AG10803 (cell line): ENCODE measurements at places on chromosomes 5 and 9.

DNA sequence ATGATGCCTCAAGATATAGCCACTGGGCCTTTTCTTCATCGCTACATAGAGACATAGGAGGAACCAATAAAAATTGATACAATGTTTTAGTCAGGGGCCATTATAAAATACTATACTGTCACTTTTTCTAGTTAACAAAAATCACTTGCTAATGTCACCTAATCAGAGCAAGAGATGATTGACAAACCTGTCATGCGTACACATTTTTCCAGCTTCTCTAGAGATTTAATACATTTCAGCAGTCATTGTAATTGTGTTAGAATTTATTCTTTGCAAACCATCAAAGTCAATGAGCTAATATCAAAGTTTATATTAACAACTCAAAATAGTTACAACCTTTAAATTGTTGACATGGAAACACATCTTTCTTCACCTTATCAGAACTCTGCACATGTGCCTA is 513.6 kb upstream of the SEMA6A start:
- no peak for DNase-seq

DNA sequence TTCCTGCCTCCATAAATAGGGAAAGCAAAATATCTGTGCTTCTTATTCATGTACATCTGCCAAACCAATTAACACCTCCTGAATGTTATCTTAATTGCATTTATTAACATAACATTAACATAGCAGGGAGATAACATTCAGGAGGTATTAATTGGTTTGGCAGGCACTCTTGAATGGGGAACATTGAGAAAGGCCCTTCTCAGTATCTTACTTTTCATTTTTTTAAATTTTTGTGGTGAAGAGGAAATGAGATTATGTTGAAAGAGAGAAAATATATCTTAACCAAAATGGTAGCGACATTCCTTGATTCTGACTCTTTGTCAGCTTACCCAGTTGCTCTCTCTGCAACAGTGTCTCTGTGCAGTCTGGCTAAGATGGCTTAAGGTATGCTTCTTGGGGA is 100.4 kb upstream of the TLE1 start:
- DNase-seq: peak; percentile 73

- DNase-seq: no peak
Observed at GRCh38 chr9:113547501-113547900, 84.0 kb downstream of the RGS3 start.

DNA sequence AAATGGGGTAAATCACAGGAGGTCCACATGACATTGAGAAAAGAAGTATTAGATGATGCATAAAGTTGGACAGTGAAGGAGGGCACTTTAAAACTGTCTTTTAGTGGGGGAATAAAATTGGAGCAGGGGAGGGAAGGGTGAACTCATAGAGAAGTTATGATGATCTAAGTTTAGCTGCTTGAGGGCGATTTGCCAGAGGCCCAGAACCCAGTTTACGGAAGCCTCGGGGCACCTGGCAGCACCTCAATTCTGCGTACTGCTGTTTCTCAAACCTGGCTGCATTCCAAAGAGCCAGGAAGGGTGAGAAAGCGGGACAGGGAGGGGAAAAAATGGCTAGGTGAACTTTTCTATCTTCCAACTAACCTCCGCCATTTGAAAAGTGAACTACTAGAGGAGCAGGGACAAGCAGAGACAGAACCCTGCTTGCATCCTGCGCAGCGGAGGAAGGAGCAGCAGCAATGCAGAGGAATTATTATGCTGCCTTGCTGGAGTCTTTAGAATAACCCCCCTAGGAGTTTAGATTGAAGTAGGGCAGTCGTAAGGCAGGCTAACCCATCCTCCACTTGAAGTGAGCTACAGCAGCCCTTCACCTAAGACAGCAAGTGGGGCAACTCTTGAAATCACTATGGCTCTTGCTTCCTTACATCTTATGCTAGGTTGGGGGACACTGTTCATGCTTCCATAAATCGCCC is 316.8 kb downstream of the BRINP1 start:
- no peak for DNase-seq

GRCh38 chr9:124551472-124552272 is 44.5 kb upstream of the NR5A1 start:
- peak; percentile 68 for DNase-seq

GRCh38 chr5:168291342-168291963 is at the start of gene WWC1:
Gene WWC1, plus strand, starts transcription at chr5:168291645. Its CDS starts 508 bp downstream, at chr5:168292153.
- no peak for DNase-seq

- DNase-seq: no peak
Observed at GRCh38 chr5:175895686-175896102, 24.3 kb downstream of the CPLX2 start.

- DNase-seq: peak; percentile 31
Observed at GRCh38 chr5:159463590-159464321, 133.5 kb upstream of the IL12B start.

DNA sequence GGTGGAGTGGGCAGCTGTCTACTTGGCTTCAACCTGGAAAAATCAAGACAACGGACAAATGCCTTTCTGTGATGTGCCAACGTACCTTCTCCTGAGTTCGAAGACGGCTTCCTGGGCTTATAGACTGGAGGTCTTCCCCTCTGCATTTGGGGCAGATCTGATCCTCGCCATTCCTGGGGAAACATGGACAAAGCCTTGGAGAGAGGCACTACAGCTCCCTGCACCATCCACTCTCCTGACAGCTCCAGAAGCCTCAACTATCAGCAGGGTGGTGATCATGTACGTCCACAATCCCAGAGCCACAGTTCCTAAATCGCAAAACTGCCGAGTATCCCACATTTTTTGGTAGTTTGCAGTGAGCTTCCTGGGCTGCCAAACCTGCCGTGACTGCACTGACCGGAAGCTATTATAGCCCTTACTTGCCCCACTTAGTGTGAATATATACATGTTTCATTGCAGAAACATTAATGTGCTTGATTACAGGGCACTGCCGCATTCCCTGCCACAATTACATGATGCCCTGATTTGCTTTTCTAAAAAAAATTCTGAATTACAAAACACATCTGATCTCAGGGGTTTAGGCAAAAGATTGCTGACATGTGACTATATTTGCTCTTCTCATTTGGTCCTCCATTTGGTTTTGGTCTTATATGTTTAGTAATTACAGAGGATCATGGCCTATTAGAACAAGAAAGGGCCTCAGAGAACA is 2.8 kb downstream of the TRAF1 start:
- DNase-seq: no peak

GRCh38 chr5:94153736-94154450 is 412.5 kb upstream of the POU5F2 start:
- peak; percentile 39 for DNase-seq

DNA sequence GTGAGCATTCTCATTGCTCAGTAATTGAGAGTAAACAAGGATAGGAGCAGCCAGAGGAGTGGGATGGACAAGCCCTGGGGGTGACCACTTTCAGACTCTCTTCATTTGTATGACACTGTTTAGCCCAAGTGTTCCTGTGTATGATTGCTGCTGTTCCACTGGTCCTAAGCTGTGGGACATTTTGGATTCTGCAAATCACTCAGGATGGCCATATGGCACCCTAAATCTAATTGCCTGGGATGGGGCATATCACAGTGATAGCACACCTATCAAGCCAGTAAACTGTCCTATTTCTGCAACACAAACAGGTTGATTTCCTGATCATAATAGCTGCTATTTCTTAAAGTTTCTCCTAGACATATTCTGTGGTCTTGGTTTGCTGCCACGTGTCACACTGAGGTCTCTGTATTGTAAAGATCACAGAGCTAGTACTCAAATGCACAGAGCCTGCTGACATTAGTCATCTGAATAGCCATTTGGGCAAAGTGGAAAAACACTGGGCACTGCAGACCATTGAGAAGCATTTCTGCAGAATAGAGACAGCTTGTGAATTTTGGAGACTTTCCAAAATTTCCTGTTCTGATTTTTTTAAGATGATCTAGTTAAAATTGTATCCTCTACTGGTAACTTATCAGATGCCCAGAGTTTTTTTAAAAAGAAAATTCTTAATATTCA is 320.2 kb downstream of the RFX3 start:
- DNase-seq: no peak

GRCh38 chr5:178426326-178427130 is 163.7 kb downstream of the COL23A1 start:
- no peak for DNase-seq

DNA sequence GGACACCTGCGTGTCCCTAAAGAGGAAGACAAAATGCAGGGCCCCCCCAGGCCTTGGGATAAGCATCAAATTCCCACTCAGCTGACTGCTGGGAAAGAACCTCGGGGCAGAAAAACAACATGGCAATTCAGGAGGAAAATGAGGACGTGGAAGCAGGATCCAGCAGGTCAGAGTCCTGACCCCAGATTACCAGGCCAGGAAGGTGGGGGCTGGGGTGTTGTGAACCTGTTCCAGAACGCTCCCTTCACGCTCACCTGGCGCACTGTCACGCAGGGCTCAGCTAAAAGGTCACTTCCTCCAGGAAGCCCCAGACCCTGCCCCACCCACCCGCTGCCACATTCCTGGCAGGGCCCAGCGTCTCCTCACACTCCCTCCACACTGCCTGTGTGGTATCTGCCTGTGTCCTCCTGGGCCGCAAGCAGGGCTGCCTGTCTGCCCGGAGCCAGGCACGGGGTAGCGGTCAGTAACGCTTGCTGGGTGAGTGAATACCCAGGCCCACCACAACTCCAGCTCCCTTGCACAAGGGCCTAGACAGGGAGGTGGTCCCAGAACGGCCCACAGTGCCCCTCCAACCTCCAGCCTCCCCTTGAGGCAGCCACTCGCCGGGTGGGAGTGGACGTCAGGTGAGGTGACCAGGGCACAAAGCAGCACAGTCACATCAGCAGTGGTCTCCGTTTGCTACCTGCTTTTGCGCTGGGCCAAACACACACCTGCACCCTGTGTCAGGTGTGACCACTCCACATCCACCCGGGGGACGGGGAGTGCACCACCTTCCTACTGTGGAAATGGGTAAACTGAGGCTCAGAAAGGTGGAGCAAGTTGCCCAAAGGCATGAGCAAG is 18.1 kb downstream of the VAV2 start:
- no peak for DNase-seq

DNA sequence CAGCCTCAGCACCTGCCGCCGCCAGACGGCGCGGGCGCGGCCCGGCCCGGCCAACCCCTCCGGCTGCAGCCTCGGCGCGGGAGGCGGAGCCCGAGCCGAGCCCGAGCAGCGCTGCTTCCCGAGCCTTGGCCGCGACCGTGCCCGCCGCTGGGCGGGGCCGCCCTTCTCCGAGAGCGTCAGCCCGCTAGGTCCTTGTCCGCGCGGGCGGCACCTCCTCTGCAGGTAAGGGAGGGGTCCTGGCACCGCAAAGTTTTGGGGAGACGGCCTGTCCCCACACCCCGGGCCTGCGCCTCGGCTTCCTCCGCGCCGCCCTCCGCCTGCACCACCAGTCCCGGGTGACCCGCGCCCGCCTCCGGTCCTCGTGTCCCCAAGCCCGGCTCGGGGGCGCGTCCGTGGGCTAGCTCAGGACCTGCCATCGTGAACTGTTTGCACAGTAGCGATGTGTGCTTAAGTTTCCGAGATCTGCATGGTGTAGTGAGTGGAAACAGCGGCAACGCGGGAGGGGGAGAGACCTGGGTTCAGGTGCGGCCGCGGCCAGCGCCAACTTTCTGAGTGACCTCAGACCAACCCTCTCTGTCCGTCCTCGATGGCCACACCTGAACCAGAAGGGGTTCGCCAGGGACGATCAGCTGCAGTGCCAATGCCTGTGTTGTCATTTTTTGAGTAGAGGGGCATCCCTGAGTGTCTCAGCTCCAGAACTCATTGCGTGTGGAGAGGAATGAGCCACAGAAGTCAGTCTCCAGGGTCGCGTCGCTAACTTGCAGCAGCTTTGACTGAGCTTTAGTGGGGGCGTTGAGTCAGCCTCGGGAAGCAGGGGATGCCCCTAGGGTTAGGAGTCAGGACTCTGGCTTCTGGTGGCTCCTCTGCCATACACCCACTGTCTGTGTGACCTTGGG is at the start of gene FRMPD1:
Gene FRMPD1, plus strand, starts transcription at position 82 of the 896 bp plus-strand sequence. CDS start 41,688 bp downstream, outside the sequence.
- peak; percentile 22 for DNase-seq

GRCh38 chr5:2466966-2467365 is 284.5 kb downstream of the IRX2 start:
- no peak for DNase-seq

- no peak for DNase-seq
Observed at GRCh38 chr5:83752700-83753099, 32.0 kb upstream of the HAPLN1 start.

DNA sequence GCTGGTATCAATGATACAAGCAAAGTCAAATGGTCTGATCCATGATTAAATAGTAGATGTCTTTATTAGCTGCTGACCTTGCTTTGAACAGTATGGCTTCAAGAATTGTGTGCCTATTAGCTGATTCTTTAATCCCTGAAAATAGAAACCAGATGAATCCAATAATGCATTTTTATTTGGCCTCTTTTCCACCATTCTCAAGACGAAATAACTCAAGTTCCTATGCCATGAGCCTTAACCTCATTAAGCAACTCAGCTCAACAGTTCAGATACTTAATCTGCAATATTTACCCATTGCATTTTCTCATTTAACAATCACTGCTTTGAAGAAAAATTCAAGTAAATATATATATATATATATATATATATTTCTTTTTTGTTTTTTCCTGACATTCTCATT is 588.6 kb upstream of the MEF2C start:
- peak; percentile 83 for DNase-seq

GRCh38 chr5:54480296-54480695 is 24.8 kb downstream of the HSPB3 start:
- DNase-seq: peak; percentile 25

GRCh38 chr5:56575821-56576220 is 239.5 kb upstream of the MAP3K1 start:
- DNase-seq: no peak

DNA sequence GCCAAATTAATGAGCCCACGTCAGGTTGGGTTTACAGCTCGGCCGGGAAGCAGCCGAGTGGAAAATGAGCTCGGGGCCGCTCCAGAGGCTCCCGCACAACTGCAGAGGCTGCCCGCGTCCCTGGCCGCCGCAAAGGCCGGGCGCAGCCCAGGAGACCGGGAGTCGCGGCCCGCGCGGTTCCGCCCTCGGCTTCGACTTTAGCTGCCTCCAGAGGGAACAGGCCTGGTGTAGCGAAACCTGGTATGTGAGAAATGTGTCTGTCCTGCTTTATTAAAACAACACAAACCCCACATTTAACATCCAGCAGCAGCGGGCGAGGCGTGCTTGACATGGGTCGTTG is 66.2 kb downstream of the FOXD1 start:
- no peak for DNase-seq

- no peak for DNase-seq
Observed at GRCh38 chr5:95557841-95558240, 2.9 kb downstream of the ARSK start.

- DNase-seq: peak; percentile 67
Observed at GRCh38 chr9:100277166-100277979, 75.4 kb downstream of the TEX10 start.

DNA sequence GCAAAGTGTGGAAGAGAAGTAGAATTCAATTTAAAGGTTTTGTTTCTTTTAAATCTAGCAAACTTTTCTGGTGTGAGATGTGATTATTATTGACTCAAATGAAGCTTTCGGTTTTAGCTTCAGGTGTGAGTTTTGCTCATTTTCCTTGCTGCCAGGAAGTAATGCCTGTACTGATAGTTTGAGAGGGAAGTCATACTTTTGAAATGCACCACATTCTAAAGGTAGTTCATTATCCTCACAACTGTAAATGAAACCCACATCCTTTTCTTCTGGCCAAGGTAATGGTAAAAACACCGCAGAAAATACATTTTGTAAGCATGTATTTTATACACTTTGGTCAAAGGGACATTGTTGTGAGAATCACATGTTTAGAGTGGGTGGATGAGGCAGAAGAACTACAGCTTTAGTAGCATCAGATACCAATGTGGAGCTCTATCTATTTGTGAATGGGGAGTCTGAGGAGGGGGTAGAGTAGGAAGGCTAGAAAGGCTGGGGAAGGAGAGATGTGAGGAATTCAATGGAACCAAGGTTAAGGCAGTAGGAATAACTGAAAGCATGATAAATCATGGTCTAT is 167.0 kb upstream of the CDKN2B start:
- no peak for DNase-seq

GRCh38 chr5:146751054-146751453 is 127.5 kb downstream of the PPP2R2B start:
- no peak for DNase-seq
